ENCODE measurements at places on chromosomes 7 and 10.

DNA sequence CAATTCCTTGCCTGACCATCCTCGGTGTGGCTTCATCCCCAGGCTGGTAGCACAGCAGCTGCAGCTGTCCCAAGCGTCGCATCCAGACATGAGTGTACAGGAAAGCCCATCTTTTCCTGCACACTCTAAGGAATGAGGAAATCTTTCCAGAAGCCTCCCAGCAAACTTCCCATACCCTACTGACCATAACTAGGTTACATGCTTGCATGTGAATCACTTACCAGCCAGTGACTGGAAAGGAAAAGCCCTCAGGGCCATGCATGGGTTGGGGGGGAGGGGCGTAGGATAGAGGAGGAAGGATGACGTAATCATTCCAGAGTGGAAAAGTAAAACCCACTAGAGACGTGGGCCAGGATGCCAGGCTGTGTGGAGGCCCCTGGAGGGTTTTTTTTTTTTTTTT lies 18.9 kb upstream of the ZNF212 start:
- peak; percentile 24 for DNase-seq

GRCh38 chr10:89869180-89869579 lies 167.8 kb downstream of the KIF20B start:
- DNase-seq, result no peak

- no peak for DNase-seq
Observed at GRCh38 chr7:1977876-1978441, 254.8 kb downstream of the MAD1L1 start.

- DNase-seq, result no peak
Observed at GRCh38 chr7:80924090-80924489, 5.2 kb upstream of the SEMA3C start.

DNA sequence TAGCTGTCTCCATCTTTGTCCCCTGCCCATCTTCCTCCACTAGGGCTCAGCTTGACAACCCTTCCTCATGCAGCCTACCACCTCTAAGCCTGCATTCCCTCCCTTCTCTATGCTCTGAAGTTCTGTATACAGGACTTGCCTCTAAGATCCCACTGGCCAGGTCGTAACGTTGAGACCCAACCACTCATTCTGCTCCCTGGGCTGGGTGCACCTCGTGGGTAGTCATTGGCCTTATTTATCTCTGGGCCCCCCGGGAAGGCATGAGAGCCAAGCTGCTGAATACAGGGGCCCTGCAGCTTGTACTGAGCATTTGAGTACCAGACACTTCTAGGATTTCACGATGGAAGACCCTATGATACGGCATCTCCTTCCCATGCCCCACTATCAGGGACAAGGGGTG lies 31.2 kb downstream of the MYL10 start:
- no peak for DNase-seq

DNA sequence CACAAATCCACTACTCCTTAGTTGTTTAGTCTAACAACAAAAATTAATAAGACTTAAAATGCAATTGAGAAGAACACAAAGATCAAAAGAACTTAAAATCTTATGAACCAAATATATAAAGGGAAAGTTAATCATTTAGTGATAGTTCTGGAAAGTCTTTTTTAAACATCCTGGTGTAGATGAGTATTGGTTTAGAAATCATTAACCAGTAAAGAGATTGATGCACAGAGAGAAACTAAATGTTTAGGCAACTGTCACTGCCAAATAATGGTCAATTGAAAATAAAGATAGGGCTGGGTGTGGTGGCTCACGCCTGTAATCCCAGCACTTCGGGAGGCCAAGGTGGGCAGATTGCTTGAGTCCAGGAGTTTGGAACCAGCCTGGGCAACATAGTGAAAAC lies 44.9 kb downstream of the SP8 start:
- DNase-seq, result no peak

GRCh38 chr7:148442933-148443332 lies 147.6 kb upstream of the C7orf33 start:
- DNase-seq, result no peak

- DNase-seq, result peak; percentile 24
Observed at GRCh38 chr10:28302012-28302637, 739 bp downstream of the MPP7 start.

- no peak for DNase-seq
Observed at GRCh38 chr7:82270870-82271269, 172.7 kb downstream of the CACNA2D1 start.

- no peak for DNase-seq
Observed at GRCh38 chr10:77417806-77418640, 219.6 kb downstream of the KCNMA1 start.

- no peak for DNase-seq
Observed at GRCh38 chr10:77293773-77294172, 343.8 kb downstream of the KCNMA1 start.

GRCh38 chr7:27141923-27142579 lies 1.4 kb downstream of the HOXA5 start:
- DNase-seq, result peak; percentile 31

GRCh38 chr7:141097430-141097829 lies 23.6 kb downstream of the TMEM178B start:
- no peak for DNase-seq

GRCh38 chr10:125980521-125981035 lies 84.2 kb downstream of the FANK1 start:
- no peak for DNase-seq

- DNase-seq, result no peak
Observed at GRCh38 chr7:27868131-27868550, 128.2 kb downstream of the TAX1BP1 start.

DNA sequence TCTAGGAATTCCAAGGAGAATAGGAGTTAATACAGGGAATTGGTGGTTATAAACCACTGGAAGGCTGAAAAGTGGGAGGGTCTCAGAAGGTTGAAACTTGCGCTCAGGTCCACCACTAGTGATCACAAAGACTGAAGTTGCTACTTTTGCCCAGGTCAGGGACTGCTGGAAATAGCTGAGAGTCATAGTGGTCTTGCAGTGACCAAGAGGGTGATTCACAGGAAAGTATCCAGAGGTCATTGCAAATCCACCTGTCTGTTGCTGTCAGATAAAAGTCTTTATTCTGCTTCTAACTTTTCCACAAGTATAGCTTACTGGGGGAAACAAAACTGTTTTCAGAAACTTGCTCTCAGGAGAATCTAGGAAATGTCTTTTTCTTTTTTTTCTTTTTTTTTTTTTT lies 211.5 kb upstream of the PRSS1 start:
- DNase-seq, result no peak

DNA sequence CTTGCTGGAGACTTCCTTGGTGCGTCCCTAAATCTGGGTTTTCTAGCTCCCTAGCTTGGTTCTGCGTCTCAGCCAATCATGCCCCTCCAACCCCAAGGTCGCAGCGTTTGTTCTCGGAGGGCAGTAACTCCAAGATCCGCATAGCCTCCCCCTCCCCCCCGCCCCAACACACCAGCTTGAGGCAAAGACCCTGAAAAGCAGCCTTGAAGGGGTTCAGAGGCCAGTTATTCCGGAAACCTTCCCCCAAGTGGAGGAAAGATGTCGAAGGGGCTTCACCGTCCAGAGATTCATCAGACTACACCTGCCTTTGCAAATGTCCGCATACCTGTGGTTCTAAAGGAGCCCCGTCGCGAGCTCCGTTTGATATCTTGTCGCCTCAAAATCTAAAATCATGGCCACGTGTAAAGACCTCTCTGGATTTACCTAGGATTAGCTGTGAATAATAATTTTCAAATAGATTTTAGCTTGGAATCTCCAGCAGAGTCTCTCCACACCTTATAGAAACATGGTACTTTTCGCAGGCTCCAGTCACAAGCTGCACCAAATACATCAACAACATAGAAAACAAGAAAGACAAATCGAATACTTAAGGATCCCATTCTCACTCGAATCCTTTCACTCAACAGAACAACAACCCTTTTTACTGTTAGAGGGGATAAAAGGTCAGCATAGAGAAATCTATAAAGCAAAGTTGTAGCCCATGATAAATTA lies 7.9 kb downstream of the DLX6 start:
- DNase-seq, result no peak

- DNase-seq, result no peak
Observed at GRCh38 chr7:144256112-144256511, 8.5 kb downstream of the OR2A7 start.

GRCh38 chr10:77641788-77642397 lies 4.3 kb upstream of the KCNMA1 start:
- DNase-seq, result no peak

DNA sequence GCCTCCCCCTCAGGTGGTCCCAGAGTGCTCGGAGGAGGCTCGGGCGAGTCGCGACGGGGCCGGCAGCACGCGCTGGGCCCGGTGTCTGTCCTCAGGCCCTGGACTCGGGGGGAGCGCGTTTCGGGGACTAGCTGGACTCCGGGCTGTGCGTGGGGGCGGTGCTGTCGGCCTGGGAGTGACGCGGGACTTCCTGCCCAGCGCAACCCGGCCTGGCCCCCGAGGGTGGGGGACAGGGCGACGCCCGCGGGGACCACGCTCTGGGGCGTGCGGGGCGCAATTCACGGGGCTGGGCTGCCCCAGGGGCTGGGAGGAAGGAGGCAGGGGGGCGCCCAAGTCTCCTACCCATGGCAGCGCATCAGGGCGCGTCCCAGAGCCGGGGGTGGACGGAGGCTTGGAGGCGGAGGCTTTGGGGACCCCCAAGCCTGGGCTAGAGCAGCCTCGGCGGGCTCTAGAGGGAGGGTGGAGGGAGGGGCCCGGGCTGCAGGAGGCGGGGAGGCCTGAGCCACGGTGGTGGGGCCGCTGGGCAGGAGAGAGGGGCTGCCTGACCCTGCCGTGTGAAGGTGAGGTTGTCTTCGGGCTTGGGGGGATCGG lies 2.3 kb upstream of the VENTX start:
- DNase-seq, result no peak

- no peak for DNase-seq
Observed at GRCh38 chr7:19871102-19871501, 97.7 kb upstream of the TMEM196 start.

DNA sequence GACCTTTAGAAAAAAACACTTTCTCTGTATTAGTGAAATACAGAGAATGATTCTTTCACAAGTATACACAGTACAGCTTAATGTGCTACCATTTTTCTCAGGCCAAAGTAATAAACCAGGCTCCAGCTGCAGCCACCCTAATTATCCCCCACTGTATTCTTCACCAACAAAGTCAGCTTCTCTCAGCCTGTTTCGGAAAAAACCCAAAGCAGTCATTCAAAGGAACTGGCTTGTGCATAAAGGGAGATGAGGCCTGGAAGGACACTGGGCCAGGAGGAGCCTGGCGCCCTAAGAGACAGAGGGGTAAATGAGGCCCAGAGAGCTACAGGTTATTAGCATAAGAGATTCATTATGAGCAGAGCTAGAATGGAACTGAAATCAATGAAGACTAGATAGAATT lies 9.2 kb downstream of the USP54 start:
- DNase-seq, result peak; percentile 16

GRCh38 chr10:21929070-21929469 lies 74.5 kb downstream of the DNAJC1 start:
- DNase-seq, result no peak

DNA sequence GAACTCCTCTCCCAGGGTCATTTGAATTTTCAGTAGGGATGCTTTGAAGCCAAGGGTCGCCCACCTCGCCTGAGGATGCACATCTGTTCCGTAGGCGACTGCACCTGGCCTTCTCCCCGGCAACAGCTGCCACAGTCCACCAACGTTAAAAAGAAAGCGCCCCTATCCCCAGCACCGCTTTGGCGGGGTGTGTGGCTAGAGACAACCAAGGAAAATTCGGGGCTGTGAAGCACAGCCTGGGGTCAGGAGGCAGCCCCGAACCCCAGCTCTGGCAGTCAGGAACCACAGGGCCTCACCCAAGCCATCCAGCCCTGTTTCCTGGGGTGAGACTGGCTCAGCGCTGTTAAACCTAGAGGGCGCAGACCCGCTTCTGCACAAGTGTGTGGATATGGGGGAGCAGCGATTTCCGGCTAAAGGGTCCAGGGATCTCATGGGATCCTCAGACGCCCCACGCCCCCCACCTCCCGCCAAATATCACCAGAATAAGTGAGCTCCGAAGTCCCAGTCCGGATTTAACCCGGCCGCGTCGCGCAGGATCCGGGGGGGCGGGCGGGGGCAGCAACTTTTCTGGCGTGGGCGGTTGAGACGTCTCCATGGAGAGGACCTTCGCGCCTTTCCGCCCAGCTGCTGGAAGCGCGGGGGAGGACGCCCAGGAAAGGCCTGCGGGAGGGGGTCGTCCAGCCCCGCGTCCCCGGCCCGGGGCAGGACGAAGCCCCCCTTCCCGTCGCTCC lies 822 bp downstream of the ZC3HAV1L start:
- no peak for DNase-seq

GRCh38 chr10:101837748-101838147 lies 5.9 kb downstream of the KCNIP2 start:
- DNase-seq, result no peak

DNA sequence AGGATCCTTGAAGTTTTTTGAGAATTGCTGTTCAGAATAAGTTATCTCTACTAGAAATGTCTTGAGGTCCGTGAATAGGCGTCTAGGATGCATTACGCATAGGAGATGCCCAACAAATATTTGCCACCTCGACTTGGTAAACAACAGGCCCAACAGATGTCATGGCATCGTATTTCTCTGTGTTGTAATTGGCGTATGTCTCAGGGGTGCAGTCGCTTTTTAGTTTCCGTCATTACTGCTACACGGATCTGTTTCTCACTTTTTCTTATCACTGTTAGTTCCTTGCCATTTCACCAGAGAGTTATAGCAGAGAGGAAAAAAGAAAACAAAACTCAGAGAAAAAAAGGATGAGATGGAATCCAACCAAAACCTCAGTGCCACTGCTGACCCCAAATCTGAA lies 73.0 kb upstream of the SFMBT2 start:
- DNase-seq, result no peak

GRCh38 chr7:155208681-155209477 lies 88.8 kb upstream of the INSIG1 start:
- no peak for DNase-seq

DNA sequence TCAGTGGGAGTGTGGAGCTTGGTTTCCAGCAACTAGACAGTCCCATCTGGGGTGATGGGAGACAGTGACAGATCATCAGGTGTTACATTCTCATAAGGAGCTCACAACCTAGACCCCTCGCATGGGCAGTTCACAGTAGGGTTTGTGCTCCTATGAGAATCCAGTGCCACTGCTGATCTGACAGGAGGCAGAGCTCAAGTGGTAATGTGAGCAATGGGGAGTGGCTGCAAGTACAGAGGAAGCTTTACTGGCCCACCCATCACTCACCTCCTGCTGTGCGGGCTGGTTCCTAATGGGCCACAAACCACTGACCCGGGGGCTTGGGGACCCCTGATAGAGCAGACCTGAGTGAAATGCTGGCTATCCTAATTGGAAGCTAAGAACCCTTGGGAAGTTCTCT lies 242.8 kb downstream of the BAMBI start:
- no peak for DNase-seq

DNA sequence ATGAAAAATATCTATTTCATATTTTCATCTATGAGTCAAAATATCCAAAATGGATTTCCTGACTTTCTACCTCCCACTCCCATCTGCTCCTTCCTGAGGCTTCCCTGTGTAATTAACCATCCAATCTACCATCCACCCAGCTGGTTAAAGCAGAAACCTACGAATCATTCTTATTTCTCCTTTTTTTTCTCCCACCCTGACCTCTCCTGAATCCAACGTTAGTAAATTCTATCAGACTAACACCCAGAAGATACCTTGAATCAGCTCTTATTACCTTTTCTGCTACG lies 3.7 kb upstream of the LIPF start:
- DNase-seq, result no peak

- DNase-seq, result no peak
Observed at GRCh38 chr10:97456686-97457065, 10.7 kb downstream of the ZDHHC16 start.
